ENCODE measurements at places on chromosomes 5 and 9. TPM values are rescaled to one million over a fixed set of nuclear protein-coding genes. Genes with fewer than 3 reads are reported as not detected.

DNA sequence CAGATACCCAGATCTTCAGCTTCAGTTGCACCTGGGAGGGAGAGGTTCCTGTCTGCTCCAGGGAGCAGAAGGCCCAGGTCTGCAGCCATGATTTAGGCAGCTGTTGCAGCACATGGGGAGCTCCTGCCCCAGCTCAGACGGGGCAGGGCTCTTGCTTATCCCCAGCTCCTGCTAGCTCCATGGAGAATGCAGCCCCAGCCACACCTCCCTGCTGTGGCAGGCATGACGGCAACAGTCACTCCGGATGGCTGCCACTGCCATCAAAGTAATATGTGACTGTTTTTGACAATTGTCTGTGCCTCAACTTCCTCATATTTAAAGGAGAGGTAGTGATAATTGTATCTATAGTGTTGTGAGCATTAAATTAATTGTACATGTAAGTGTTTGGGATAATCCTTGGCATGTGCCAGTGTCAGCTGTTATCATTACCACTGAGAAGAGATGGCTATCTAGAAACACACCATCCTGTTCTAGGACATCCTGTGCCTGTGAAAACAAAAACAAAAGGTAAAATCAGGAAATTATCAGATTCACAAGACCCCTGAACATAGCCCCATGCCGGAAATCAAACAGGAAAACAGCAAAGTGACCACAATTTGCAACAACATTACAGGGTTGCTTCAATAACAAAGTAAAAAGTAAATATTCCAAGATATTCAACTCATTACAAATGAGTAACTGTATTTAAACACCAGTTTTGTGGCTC is 1048.8 kb upstream of the ACO1 start:
- no peak for DNase-seq

DNA sequence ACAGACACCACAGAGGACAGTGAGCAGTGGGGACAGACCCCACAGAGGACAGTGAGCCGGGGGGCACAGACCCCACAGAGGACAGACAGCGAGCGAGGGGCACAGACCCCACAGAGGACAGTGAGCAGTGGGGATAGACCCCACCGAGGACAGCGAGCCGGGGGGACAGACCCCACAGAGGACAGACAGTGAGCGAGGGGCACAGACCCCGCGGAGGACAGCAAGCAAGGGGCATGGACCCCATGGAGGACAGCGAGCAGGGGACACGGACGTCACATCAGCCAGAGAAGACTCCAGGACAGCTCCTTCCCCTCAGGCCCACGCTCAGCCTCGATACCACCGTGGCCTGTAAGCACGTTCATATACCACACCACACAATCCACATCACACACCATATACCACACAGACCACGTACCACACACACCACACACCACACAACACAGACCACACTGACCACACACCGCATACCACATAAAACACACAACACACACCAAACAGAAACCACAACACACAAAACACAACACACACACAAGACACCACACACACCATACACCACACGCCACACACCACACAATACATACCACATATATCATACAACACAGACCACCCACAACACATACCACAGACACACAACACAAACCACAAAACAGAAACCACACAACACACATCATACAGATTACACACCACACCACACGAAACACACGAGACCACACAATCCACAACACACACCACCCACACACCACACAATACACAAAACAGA is 5.2 kb upstream of the ZDHHC11 start:
- no peak for DNase-seq

Gene ITK
- total RNA-seq = 0.86 TPM

GRCh38 chr9:91913986-91914385 is 36.0 kb downstream of the ROR2 start:
- DNase-seq = no peak

Gene GARIN3
- total RNA-seq = not detected

- no peak for DNase-seq
These were observed 1.7 kb downstream of the PTAR1 start for GRCh38 chr9:69757996-69758675.

DNA sequence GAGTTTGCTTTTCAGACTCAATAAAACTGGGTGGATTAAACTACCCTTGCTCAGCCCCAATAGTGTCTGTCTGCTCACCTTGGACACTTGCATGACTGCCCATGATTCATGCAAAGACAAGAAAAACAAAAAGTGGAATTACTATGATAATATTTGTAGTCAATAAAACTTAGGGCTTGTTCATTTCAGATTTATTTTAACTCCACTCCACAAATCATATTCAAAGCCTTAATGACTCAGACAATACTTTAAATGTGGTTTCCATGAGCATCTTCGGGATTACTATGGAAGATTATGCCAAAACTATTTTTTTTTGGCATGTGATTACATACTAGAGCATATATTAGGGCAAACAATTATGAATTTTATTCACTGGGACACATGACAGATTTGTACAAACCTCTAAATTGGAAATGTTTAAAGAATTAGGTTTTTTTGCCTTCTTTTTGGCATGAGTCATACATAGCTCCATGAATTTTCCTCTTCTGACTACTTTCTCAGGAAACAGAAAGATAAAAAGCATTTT is 468.9 kb downstream of the ACTL7B start:
- no peak for DNase-seq
